ENCODE measurements at places on chromosomes 12 and 14.
A peak's percentile ranks its signal among the peaks of the same experiment; 100 is the strongest.

- no peak for DNase-seq
These were observed 39.1 kb upstream of the USP15 start for GRCh38 chr12:62221107-62221506.

GRCh38 chr12:93146263-93146939, 217.3 kb upstream of the EEA1 start:
- DNase-seq = no peak

DNA sequence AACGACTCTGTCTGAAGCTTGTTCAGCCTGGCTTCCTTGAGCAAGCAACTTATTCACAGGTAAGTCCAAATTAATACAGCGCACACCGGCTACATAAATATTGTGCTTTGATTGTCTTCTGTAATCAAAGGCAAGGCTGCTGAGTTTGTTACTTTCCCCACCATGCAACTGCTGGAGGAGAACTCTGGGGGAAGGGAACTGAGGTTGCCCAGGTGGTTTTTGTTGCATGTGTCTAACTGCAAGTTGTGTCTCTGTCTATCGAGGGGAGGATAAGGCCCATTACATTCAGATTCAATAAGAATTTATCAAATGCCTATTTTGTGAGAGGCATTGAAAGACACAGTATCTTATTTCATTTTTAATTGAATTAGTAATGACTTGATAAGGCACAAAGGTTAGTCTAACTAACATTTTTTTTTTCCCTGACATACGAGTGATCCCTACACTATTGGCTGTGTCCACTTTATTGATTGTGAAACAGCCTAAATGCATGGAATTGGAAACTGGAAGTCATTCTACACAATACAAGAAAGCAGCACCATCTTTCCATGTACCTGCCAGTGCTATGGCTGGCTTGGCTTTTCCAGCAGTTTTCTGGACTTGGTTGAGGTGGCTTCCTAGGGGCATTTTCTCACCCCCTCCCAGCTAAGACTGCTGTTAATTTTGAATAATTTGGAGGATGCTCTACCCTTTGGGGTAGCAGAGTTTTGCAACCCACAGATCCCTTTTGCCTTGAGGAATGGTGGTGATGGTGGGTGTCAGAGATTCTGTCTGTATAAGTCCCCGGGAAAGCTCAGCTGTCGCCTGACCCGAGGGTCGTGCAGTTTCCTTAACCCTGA, 951 bp upstream of the CHST11 start:
- DNase-seq = no peak

GRCh38 chr14:96965885-96966595, 168.9 kb downstream of the VRK1 start:
- DNase-seq = no peak

- DNase-seq = no peak
These were observed 302.6 kb downstream of the SNAPC1 start for GRCh38 chr14:62064751-62065323.

DNA sequence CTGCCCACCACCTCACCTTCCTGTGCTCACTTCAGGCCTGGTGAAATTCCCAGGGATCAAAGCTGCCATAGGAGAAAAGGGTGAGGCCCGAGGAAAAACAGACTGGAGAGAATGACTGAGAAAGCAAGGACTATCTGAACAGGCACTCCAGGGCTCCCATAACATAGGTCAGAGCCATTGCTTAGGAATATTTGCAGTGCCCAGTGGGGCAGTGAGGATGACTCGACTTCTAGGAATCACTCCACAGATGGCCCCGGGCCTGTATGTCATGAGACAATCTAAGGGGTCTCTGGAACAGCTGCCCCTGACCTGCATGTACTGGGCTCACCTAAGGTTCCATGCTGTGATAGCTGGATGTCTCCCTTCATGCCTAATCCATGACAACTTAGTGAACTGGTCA, 51.6 kb downstream of the GPHB5 start:
- DNase-seq = no peak

DNA sequence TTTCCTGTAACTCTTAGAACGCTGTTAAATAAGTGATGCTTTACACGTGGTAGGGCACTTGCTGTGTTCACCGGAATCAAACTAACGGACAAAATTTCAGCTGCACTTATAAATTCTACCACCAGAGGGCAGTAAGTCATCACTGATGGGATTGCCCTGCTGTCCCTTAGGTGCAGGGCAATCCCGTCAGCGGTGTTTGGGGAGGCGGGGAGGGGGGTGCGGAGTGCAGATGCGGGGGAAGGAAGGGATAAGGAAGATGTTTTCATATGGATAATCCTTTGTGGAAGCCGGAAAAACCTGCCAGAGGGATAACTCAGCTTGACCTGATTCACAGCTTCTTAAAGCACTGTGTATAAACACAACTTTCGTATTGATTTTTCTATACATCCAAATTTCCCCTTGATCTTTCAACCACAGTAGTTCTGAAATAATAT, 21.7 kb upstream of the SLC10A1 start:
- DNase-seq = no peak

GRCh38 chr14:22549981-22550673, 38.9 kb downstream of the DAD1 start:
- no peak for DNase-seq

DNA sequence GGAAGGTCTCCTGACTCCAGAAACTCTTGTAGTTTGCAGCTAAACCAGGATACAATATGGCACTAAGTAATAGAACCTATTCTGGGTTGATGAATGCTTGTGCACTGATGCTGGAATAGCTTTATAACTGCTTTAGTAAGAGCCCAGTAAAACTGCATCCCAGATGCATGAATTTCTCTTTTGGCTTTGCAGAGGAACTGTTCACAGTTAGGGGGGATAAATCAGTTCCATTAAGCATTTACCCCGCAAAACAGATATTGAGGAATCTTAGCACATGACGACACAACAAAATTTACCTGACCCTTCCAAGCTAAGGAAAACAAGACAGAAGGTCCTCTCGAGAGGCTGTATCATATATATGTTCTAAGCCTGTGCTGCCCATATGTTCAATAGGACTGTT, 457.4 kb downstream of the FOXG1 start:
- DNase-seq = no peak

GRCh38 chr14:75428230-75429104, 645 bp downstream of the JDP2 start:
- DNase-seq = no peak

DNA sequence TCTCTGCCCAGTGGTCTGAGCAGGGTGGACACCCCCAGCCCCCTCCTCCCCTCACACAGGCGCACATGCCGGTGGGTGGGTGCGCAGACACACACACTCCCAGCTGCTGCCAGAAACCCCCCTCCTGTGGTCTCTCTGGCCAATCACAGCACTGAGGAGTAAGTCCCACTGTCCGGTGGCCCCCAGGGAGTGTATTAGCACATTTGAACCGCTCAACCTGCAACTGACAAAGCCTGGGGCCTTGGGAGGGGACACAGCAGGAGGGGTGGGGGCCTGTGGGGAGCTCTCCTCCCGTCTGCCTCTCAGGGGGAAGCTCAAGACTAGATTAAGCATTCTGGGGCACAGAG, 11.7 kb downstream of the FIGNL2 start:
- no peak for DNase-seq

DNA sequence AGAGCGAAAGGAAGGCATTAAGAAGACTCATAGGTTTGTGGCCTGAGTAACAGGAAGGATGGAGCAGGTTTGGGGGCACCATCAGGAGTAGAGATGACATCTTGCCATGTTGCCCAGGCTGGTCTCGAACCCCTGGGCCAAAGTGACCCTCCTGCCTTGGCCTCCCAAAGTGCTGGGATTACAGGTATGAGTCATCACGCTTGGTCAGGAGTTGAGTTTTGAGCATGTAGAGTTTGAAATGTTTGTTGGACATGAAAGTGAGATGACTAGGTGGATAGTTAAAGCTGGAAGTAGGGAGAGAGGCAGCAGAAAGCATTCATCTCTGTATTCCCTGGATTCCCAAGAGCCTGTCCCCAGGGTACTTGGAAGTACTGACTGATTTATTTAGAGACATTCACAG, 112.6 kb downstream of the ERC1 start:
- DNase-seq = no peak

GRCh38 chr14:83548061-83548839, 1981.7 kb upstream of the FLRT2 start:
- DNase-seq = no peak

- DNase-seq = no peak
These were observed 8.0 kb upstream of the TXNRD1 start for GRCh38 chr12:104207416-104208205.

- DNase-seq = no peak
These were observed 157.6 kb downstream of the PRKCH start for GRCh38 chr14:61478971-61479473.

GRCh38 chr12:7411343-7411742, 32.6 kb downstream of the CD163L1 start:
- DNase-seq = peak; percentile 38

- no peak for DNase-seq
These were observed 21.5 kb downstream of the RASSF9 start for GRCh38 chr12:85814741-85815140.

- DNase-seq = no peak
These were observed 7.4 kb downstream of the ASCL1 start for GRCh38 chr12:102964872-102965271.

DNA sequence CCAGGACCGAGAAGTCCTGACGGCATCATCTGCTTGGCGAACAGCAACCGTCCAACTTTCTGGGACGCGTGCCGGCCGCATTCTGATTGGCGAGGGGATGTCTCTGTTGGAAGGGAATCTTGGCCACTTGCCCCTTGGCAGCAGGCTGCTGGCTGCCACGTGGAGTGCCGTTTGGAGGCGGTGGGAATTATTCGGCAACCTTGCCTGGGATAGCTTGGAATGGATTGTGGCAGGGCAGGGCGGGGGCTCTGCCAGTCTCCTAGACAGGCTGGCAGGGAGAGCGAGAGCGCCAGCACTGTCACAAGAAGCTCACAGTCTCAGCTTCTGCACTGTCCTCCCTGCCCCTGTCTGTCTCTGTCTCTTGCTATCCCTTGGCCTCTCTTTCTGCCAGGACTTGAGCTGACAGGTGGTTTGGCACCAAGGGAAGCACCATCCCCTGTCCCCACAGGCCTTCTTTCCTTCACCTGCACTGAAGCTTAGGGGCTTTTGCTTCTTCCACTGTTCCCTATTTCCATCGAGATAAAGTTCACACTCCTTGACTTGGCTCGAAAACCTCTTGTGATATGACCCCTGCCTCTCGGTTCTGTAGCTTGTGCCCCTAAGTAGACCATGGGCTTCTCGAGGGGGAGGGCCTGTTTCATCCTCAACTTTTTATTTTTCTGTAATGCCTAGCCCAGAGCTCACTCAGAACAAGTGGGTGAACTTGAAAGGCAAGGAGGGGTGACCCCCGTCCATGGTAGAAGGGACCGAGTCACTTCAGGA, 201.9 kb downstream of the PHETA1 start:
- no peak for DNase-seq

DNA sequence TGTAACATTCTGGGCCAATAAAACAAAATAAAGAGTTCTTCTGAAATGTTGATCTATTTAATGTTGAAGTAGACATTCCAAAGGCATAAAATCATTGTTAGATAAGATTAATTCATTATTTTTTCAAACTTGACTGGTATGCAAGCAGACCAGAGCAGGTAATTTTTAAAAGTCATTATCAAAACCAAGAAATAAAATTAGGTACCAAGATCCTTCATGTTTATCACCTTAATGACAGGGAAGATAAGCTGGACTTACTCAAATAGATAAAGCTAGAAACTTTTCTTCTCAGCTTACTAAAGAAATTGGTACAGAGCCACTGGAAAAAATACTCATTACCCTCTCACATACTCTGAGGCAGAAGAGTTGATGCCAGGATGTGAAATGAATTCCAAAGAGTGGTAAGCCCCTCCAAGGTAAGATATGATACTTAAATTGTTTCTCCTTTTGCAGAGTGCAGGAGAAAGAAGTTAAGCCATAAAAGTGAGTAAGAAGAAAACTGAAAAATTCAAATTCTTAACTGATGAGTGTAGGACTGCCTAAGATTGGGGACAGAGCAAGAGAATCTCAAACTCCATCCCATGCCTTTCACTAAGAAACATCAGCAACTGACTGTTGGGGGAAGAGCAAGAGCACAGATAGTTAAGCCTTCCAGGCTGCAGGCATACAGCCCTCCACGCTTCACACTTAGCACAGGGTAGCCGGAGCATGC, 111.9 kb downstream of the SLC41A2 start:
- no peak for DNase-seq
